ENCODE measurements at places on chromosomes 7 and 10.

DNA sequence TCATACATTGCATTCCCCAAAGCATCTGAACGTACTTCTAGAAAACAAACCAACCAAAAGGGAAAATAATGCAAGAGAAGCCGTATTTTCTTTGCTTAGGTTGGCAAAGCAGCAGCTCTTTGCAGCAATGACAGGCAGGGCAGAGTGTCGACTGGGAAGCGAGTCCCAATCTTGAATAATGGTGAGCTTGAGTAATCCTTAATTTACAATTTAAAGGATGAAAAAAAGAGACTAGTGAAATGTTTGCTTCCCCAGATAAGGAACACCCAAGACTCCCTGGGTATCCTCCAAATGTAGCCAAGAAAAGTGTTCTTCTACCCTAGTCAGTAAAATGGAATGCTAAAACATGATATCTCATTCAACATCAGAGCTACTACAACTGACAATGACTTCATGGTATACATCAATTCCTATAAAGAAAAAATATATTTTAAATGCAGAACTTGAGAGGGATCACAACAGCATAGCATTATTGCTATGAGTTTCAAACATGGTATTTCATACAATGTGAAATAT is 32.0 kb downstream of the GPAM start:
- DNase-seq: no peak

- no peak for DNase-seq
These were observed 526 bp downstream of the SFRP5 start for GRCh38 chr10:97771055-97771891.

GRCh38 chr10:7272008-7272407 is 138.8 kb downstream of the SFMBT2 start:
- no peak for DNase-seq

DNA sequence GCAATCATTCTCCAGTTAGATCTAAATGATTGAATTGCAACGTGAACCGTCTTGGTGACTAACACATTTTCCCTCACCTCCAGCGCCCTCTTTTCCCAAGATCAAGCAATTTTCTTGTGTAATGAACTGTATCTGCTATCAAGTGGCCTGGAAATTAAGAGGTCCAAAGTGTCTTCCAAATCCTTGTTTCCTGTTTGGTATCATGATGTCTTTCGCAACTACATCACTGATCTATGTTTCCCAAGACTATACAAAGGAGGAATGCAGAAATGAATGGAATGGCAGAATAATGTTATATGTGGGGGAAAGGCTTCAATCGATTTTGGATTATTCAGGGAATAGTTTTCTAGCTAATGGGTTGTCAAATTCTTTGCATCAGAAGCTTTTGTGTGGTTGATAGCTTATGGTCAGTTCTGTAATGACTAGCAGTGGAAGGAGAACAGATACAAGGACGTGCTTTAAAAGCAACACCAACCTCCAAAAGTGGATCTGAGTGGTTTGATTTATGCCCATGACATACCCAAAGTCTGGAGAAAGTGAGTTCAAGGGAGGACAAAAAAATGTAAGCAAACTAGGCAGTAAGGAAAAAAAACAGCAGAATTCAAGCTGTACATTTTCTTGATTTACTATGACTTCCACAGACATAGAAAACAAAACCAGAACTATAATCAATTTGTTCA is 14.6 kb upstream of the ZEB1 start:
- DNase-seq: no peak

GRCh38 chr7:12385364-12385786 is 18.3 kb downstream of the VWDE start:
- DNase-seq: no peak

DNA sequence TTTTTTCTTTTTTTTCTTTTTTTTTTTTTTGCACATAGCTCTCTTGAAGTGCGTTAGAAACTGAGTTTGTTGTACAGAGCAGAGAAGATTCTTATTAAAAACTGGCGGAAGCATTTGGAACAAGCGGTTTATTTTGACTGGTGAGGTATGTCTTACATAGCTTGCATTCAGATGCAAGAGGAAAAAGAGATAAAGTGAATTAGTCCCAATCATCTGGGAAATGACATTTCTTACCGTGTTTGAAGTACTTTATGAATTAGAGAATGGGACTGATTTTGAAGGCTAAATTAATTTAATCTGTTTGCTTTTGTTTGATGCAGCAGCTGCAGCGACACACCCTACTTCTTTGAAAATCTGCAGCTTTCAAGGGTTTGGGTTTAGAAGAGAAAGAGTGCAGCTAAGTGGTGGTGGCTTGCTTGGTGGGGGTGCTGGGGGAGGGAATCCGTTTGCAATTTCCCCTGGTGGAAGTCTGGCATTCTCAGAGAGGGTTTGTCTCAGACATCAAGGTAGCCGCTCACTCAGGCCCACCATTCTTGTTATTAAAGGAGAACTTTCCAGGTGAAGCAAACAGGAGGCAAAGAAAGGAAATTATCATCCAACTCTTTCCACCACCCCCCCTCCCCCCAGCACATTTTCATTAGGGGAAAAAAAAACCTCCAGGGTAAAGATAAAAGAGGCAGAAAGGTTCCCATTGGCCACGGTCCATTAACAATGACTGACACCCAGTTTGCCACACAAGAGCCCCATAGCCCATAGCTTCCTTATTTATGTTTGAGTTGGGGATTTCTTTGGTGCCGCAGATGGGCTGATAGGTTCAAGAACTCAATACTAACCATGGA is 231.7 kb downstream of the SKIDA1 start:
- no peak for DNase-seq

DNA sequence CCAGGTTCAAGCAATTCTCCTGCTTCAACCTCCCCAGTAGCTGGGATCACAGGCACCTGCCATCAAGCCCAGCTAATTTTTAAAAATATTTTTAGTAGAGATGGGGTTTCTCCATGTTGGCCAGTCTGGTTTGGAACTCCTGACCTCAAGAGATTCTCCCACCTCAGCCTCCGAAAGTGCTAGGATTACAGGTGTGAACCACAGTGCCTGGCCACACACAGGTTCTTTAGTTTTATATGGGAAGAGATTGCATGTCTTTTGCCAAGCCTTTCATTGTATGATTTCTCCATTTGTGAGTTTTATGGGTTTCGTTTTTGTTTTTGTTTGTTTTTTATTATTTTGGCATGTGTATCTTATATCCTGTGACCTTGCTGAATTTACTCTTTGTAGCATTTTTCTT is 40.9 kb downstream of the C1GALT1 start:
- no peak for DNase-seq

GRCh38 chr10:101029520-101030295 is 1.2 kb downstream of the PDZD7 start:
- DNase-seq: no peak

DNA sequence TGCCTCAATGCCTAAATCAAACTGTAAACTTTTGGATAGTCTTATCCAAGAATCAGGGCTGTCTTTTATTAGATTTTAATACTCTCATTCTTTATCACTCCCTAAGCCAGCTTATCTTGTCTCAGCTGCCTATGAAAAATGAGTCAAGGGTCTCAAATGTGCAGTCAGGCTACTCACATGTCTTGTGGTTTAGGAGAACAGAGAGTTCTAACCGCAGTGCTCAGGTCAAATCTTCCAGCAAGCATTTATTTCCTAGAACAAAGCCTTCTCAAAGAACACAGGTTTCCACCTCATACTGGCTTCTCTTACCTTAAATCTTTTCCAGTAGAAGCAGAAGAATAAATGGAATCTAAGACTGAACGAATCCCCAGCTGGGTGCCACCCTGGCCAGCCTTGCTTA is 23.5 kb downstream of the HTR5A start:
- DNase-seq: no peak

DNA sequence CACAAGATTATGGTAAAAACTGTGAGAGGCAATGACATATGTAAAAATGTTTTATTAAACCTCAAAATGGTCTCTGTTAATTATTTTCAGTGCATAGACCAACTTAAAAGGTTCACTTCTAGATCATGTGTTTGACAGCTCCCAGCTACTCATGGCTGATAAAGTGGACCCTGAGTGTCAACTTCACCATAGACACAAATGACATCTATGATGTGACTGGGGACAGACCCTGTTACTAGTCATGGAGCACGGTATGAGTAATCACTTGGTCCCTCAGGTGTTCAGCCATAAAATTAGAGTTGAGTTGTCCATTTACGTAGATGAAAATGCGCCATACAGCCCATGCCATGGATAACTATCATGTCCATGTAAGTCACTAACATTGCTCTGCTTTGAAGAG is 199.8 kb downstream of the ZNF365 start:
- no peak for DNase-seq

GRCh38 chr7:148561099-148561498 is 29.5 kb upstream of the C7orf33 start:
- DNase-seq: no peak

DNA sequence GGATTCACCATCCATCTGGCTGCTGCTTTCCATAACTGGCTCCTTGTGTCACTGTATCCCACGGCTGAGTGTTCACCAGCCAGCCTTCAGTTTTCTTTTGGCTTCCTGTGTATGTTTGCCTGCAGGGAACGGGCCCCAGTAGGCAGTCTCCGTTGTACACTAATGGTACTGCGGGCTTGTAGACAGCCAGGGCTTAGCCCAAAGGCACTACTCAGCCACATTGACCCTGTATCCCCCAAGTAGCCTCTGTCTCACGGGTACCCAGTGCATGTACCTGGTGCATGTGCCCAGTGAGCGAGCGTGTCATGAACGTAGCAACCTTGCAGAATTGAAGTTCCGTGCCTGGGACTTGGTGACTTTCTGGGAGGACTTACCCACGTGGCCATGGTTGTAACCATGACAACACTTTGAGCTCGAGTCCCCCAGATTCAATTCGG is 6.1 kb downstream of the PFKFB3 start:
- no peak for DNase-seq

GRCh38 chr10:130003787-130004613 is 39.9 kb upstream of the EBF3 start:
- no peak for DNase-seq

DNA sequence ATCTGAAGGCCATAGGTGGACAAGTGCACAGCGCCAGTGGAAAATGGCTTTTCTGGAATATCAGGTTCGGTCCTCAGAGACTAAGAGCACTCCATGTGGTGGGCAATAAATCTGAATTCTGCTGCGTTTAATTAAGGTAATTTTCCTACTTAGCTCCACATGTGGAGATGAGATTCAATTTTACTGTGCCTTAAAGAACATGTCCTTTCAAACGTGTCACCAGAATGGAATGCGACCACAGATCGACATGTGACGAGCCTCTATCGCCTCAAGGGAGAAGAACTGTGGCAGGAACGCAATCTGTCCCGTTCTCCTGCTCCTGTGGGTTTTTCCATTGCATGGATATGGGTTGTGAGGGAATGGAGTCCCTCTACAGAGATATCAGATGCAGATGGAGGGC is 205.3 kb upstream of the ZNF32 start:
- DNase-seq: no peak

GRCh38 chr7:387132-388022 is 97.4 kb downstream of the FOXL3 start:
- DNase-seq: no peak

DNA sequence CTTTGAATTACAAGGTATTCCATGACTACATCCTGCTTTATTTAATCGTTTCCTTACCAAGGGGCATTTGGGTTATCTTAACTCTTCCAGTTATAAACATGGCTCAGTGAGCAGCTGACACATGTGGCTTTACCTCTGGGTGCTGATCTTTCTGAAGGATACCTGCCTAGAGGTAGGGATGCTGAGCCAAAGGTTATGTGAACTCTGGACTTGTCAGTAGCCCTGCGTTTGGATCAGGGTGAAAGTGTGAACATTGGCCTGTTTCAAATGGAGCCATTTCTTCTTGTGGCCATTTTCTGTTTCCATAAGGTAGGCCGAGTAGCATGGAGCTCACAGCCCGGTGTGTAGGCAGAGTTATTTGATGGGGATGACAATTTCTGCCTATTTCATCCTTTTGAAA is 29.2 kb downstream of the SNX10 start:
- DNase-seq: no peak

DNA sequence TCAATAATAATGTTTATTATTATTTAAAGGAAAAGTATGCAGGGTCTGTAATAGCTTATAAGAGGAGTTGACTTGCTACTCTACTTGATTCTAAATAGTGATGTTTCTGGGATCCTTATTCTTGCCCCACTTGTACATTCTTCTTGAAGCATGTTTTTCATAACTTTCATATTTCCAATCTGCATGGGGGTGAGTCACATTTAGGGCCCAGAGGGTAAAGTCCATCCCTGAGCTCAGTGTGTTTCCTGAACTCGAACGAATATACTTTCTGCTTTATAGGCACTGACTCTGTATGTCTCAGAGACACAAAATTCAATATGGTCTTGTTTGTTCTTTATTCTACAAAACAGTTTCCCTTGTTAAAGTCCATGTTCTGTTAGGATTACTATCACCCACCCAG is 61.0 kb upstream of the SMIM30 start:
- DNase-seq: no peak

DNA sequence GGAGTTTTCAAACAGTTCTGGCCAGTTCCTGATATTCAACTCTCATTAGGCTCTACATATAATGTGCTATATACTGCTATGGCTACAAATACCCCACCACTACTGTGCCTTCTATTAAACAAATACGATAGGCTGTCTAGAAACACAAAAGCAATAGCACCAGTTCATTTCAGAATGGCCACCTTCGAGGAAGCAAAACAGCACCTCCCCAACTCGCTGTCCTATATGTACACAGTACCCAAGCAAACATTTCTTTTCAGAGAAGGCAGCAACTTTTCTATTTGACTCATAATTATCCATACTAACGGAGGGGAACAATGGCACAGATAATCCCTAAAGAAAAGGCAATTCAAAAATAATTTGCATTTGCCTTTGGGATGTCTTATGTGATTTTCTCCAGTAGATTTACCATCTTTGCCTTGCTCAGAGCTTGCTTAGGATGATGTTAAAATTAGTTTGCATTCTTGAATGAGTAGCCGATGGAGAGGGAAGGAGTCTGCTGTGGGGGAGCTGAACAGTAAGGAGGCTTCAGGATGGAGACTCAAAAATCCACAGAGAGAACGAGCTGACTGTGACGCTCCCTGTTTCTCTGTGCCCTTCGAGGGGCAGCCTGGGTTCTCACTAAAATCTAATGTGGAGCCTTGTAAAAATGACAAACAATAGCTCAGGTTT is 218.7 kb downstream of the FANK1 start:
- DNase-seq: no peak

DNA sequence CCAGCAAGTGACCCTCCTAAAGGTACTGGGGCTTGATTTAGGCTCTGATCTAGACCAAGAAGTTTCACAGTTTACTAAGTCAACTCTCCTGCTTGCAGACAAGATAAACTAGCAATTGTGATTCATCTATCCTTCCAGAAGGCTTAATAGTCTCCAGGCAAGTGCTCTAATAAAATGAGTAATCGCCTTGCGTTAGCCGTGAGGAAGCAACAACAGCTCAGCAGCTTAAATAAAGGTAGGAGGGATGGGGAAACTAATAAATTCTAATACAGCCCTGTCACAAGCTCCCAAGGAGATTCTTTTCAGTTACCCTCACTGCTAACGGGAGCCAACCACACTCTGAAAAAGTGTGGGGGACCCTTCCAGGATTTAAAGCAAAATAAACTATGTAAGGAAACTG is 48.4 kb downstream of the FRMD4A start:
- DNase-seq: no peak

DNA sequence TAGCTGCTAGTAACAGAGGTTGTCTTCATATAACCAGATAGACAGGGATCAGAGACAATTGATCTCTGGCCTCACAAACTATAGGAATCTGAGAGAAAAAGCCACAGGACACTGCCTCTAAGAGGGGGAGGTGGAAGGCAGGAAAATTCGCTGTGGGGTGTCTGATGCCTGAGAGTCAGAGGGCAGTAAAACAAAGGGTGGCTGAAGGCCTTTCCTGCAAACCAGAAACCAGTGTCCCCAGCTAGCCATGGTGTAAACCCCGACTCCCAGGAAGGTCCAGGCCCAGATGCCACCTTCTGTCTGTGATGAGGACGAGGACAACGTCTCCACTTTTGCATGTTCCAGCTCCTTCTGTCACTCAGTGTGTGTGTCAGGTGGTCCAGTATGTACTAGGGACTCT is 215.1 kb downstream of the ADARB2 start:
- DNase-seq: no peak
